ENCODE measurements at places on chromosomes 7 and 10.

GRCh38 chr7:127798769-127799372 lies 146.9 kb downstream of the SND1 start:
- DNase-seq, result no peak

DNA sequence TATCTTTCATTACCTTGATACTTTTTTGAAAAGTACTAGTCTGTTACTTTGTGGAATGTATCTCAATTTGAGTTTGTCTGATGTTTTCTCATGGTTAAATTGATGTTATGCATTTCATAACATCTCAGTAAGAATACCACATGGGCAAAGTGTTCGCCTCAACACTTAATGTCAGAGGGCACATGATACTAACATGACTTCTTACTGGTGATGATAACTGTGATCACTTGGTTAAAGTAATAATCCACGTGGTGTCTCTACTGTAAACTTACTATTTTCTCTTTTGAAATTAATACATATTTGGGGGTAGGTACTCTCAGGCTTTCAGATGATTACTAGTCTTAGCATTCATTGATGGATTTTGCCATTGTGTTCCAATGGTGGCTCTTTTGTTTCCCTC lies 2.2 kb downstream of the SDHAF3 start:
- DNase-seq, result no peak

DNA sequence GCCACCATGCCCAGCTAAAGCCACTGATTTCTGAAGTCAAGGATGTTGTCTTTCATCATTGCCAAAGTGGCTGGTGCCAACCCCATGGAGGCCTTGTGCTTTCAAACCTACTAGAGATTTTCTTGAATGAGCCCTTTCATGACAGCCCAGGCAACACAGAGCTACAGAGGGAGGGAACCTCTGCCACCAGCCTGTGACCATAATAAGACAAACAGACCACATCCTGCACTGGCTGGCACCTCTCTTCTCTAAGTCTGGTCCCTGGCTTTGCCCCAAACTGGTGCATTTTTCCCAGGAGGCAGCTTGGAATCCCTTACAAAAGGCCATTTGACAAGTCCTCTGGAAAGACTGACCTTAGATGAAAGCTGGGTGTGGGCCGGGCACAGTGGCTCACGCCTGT lies 348.8 kb downstream of the GALNT17 start:
- no peak for DNase-seq

DNA sequence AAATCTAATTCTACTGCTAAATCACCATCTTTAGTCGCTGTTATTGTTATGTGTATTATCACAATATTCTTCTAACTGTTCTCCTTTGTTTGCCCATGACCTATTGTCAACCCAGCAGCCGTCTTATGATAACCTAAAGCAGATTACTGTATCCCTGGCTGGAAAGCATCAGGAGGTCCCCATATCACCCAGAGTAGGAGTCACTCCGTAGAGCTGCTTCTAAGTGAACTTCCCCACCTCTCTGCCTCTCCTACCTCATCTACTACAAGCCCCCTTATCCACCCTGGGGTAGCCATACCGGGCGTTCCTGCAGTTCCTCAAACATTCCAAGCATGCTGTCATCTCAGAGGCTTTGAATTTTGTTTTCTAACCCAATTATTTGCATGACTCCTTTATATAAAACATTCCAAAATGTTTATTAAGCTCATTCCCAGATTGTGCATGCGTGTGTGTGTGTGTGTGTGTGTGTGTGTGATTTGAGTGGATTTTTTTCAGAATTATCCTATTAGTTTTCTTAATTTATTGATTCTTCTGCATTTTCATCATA lies 39.7 kb downstream of the POU6F2 start:
- DNase-seq, result no peak

- DNase-seq, result no peak
Observed at GRCh38 chr7:29288181-29289091, 93.9 kb downstream of the CHN2 start.

DNA sequence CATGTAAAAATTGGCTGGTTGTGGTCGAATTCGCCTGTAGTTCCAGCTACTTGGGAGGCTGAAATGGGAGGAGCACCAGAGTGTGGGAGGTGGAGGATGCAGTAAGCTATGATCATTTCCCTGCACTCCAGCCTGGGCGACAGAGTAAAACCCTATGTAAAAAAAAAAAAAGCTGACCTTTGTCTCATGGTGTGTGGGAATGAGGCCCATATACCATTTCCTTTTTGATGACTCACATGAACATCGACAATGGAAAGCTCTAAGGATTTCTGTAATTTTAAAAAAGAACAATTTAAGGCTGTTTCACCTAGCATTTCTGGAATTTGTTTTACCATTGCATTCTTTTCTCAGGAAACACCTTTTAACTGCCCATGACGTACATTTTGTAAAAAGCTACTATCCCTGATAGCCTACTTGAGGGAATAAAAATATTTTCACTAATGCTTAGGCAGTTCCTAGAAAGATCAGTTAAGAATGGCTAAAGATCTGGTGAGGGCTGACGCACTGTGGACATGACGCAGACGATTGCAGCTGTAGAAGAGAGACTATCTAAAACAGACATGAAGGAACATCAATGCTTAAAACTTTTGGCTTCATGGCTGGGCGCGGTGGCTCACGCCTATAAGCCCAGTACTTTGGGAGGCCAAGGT lies 400.6 kb upstream of the IGFBP3 start:
- no peak for DNase-seq

DNA sequence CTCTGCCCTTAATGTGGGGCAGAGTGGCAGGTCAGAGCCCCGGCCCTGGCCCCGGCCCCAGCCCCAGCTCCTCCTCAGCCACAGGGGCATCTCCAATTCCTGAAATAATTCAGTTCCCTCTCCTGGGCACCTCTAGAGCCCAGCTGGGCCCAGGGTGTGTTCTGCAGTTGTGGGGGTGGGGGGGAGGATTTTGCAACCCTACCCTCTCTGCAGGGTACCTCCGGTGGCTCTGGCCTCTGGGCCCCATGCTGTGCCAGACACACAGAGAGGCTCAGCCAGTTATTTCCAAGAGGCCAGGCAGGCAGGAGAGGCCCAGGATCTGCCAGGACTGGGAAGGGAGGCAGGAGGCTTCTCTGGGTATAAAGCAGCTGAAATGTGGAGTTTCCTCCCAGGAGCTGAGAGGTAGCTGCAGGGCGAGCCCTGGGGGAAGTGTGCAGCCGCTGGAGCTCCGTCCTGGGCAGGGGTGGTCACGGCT lies 47.9 kb downstream of the PWWP2B start:
- no peak for DNase-seq

DNA sequence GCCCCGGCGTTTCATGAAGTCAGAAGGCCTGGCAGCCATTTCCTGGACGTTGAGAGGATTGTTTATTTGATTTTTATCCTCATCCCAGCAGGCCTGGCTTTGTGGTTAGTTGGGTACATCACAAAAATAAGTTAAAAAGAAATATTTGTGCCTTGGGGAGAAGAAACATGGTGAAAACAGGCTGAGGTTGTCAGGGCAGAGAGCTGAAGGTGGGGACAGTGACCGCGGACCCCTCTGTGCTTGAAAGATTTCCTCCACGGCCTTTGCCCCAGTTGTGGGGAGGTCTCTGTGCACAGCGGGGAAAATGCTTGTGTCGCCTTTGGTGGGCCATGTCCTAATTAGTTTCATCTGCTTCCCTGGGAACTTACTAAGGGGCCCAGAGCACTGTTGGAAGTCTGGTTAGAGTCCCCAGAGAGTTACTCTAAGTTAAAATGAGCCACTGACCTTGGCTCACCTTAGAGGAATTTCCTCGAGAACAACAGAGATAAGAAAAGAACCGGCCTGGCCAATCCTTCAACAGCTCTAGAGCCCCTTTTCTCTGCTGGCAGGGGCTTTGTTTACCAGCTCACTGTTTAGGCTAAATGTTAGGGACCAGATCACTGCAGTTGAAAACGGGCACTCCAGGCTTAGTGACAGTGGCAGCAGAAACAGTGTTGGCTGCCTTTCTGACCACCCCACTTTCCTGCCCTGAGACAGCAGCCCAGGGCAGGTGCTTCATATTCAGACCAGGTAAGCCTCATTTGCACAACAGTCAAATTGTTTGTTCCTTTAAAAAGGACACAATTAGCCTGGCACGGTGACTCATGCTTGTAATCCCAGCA lies 37.9 kb downstream of the CRCP start:
- no peak for DNase-seq

DNA sequence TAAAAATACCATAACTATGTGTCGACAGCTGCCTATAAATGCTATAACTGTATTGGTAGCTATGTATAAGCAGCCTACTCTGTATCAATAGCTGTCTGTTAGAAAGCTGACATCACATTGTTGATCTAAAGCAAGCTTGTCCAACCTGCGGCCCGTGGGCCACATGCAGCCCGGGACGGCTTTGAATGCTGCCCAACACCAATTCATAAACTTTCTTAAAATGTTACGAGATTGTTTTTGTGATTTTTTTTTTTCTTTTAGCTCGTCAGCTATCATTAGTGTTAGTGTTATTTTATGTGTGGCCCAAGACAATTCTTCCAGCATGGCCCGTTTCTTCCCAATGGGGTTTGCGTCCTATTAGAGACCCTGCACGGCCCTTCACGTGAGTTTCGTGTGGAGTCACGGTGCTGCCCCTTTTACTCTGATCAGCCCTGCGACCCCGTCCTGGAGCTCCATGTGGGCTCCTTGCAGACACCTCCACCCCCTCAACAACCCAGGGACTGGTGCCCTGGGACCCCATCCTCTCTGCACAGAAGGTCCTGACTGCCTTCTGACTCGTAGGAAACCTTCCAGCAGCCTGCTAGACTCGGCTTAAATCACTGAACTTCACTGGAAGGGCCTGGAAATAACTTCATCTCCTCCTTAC lies 4.5 kb upstream of the PRKAR1B start:
- no peak for DNase-seq

DNA sequence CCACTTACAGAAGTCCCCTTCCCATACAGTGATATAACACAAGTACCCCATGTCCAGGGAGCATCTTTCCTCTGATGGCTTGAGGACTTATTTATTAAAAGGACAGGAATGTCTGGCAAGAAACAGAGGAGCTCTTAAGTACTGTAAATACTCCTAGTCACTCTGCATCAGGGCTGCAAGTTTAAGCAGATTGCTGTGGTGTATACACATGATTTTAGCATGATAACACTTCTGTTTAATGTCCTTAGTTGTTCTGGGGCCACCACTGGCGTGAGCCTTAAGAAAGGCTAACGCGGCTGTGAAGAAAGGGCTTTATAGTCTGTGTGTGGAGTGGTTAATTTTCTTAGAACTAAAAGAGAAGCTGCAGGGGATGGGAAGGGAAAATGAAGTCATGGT lies 65.7 kb downstream of the GBF1 start:
- no peak for DNase-seq

GRCh38 chr10:69317175-69317604 lies 38.9 kb downstream of the HK1 start:
- DNase-seq, result no peak

DNA sequence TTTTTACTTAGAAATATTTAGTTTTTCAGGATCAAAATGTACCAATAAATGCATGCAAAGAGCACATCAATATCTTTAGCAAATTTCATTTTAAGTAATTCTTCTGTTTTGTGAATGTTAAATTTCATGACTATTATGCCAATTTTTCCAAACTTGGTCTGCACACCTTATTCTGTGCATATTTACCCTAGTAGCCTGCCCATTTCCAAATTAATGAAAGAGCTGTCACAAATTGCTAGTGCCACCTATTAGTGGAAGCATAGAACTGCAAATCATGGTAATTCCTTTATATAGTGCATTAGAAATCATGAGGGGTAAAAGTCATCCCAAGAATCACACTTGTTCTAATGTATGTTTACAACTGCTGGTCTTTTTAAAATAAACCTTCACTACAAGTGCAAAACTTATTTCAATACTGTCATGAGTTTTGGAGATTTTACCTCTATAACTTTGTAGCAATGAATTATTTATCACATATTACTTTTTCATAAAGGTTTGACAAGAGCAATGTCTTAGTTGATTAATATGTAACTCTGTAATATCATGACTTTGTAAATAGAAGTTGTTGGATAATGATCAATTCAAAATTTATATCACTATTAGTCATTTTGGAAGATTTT lies 5.7 kb downstream of the SEMA3A start:
- no peak for DNase-seq

GRCh38 chr7:87474533-87475358 lies 734 bp downstream of the ABCB4 start:
- DNase-seq, result peak; percentile 18

GRCh38 chr10:17454161-17455014 lies at the start of gene ST8SIA6:
Gene ST8SIA6 (minus strand): TSS chr10:17454595. CDS start chr10:17454255, 340 bp downstream.
- DNase-seq, result peak; percentile 51

DNA sequence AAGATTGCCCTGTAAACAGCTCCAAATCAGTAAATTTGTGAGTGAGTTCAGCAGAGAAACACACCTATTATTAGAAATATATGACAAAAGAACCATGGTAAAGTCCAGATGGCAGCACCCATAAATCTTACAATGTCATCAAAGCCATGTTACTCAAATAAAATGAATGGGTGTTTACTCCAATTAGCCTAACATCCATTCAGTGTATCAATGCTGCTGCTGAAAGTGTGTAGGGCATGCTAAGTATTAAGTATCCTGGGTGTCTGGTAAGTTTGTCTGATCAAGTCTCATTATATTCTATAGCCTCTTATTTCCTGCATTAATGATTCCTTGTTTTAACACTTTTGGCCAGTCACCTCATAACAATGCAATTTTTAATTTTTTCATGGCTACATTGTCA lies 185.5 kb upstream of the STEAP4 start:
- no peak for DNase-seq

- DNase-seq, result no peak
Observed at GRCh38 chr7:18020138-18020715, 7.4 kb downstream of the PRPS1L1 start.

DNA sequence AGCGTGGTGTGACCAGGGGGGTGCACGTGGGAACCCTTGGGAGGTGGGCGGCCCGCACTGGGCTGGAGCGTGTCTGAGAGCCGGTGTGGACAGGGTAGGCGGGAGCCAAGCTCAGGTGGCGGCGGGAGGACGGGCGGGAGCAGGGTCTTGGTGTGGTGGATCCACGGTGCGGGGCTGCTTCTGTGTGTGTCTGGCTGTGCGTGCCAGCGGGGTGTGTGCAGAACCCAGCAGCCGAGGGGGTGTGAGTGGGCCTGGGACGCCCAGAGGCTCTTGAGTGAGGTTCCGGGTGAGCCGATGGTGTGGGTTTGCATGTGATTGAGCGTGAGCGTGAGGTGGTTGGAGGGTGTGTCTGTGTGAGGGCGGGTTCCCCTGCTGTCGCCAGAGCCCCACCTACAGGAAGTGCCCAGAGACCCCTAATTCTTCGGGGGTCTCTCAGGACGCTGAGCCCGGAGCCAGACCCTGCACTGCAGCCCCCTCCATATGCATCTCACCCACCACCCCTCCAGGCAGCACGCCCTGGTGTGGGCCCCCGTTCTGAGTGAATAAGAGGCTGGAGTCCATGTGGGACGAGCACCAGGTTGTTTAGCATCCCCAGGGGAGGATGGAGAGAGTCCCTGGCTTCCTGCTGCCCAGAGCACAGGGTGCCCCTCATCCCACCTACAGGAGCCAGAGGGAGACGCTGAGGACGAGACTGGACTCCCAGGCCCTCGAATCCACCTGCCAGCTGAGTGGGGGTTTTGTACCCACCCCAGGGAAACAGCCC lies 78.2 kb downstream of the ELFN1 start:
- DNase-seq, result no peak

DNA sequence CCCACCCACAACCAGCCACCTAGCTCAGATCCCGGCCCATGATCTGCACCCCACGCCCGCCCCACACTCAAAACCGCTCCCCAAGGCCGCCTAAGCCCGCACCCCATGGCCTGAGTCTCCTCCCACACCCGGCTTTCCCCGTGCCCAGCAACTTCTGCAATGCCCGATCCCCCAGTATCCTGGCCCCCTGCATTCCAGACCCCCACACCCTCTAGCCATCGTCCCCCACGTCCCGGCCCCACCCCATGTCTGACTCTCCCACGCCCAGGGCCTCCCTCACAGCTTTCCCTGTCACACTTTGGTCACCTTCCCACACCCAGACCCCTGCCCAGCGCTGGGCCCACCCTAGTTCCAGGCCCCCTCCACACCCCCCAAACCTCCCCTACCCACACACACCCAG lies 20.1 kb upstream of the FXYD4 start:
- no peak for DNase-seq
